Neuronal stem cell (in vitro differentiated cells): ENCODE measurements at places on chromosomes 7 and 10.

GRCh38 chr7:120168066-120168465 is 104.9 kb upstream of the KCND2 start:
- H3K27me3 ChIP-seq = no peaks in the 10 kb centered on the region
- no peak for DNase-seq
- no peaks in the 10 kb centered on the region for H3K4me1 ChIP-seq
- no peak overlapping the region for H3K4me3 ChIP-seq
- H3K27ac ChIP-seq = no peak overlapping the region

DNA sequence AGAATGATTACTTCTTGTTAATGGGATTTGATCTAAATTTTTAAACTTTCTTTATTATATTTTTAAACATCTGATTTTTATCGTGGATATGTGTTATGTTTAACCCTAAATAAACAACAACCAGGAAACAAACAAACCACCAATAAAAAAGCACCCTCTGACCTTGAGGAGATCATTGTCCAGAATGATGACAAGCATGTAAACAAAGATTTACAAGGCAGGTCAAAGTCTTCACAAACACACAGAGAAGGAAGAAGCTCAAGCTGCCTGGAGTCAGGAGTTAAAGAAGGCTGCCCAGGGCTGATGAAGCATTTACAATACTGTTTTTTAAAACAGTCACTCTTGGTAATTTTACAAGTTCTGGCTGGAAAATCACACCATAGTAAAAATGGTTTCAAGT is 31.0 kb upstream of the EGFR start:
- H3K4me3 ChIP-seq = no peak overlapping the region
- no peak overlapping the region for H3K27ac ChIP-seq
- DNase-seq = no peak

- no peak overlapping the region for H3K27ac ChIP-seq
- H3K4me3 ChIP-seq = no peak overlapping the region
- H3K4me1 ChIP-seq = peaks cover 6% of the 10 kb centered on the region
- no peaks in the 10 kb centered on the region for H3K36me3 ChIP-seq
- DNase-seq = no peak
- H3K27me3 ChIP-seq = no peaks in the 10 kb centered on the region
Measured at GRCh38 chr10:119268871-119269506, 61.6 kb downstream of the GRK5 start.

GRCh38 chr7:120843109-120843508 is 14.8 kb downstream of the TSPAN12 start:
- DNase-seq = no peak
- peaks cover 56% of the 10 kb centered on the region for H3K36me3 ChIP-seq

DNA sequence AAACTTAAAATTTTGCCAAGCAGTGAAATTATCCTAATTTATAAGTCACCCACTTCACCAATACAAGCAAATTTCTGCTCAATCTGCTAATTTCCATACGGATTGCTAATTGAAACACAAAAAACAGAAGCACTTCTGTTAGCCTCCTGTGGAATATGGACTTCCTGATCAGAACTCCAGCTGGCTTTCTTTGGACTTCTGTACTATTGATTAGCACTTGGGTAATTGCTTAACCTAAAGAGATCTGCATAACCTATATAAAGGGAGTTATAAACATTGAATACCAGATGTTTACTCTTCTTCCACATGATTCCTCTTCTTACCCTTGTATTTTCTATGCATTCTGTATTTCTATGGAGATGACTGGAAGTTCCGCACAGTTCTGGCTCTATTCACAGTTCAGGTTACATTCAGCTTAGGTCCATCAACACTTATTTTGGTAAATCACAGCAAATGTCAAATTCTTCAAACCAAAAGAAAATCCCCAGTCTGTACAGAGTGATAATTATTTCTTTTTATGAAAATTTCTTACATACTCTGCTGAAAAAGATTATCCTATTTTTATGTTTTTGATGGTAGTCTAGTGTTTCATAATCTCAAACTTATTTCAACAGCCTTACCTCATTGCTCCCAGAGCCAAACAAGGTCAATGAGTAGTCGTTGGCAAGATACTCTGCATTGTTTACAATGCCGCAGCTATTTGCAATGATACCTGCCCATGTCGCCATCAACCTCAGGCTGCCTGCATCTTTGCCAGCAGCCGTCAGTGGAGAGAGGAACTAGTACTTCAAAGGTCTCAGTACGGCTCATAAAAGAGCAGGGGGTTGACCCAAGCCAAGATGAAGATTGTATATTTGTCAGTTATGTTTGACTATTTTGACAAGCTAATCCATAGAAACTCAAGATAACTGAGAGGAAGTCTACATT is 225.6 kb downstream of the AHR start:
- H3K4me1 ChIP-seq = no peaks in the 10 kb centered on the region
- no peak for DNase-seq
- no peaks in the 10 kb centered on the region for H3K36me3 ChIP-seq

DNA sequence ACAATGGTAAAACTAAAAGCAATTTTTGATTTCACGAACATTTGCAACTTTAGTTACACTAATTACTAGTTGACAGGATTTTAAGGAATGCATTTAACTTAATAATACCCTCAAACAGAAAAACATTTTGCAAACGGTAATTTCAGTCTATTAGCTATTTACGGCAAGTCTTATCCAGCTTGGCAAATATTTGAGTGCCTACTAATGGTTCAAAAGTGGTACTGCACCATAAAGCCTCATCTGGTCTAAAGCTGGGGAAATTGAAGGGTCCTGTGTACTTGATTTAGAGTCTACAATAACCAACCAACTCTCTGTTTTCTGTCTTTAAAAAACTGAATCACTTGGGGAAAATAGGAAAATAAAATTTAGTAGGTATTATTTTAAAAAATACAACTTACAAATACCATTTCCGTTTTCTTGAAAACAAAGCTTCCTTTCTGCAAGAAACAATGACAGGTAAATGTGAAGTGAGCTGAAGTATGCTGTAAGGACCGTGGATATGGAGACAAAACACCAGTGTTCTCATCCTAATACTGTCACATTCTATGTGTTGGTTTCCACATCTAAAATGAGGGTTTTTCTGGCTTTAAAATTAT is 142.3 kb downstream of the VPS50 start:
- H3K4me1 ChIP-seq = no peaks in the 10 kb centered on the region
- H3K27me3 ChIP-seq = no peaks in the 10 kb centered on the region
- no peak overlapping the region for H3K27ac ChIP-seq

DNA sequence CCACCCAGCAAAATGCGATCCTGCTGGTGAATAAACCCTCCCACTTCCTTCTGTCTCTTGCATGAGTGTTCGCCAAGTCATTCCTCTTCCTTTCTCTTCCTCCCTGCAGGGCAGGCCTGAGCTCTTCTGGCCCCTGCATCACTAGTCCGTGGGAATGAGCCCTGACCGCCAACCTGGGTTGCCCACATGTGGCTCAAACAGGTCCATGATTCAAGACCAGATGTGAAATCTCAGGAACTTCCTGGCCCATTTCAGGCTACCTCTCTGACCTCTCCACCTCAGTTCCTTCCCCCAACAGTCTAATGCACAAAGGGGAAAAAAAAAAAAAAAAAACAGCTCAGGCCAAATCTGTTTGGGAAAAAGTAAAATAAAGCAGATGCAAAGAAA is 5.4 kb upstream of the YWHAG start:
- peak overlapping the region; percentile 64 for H3K27ac ChIP-seq
- no peaks in the 10 kb centered on the region for H3K36me3 ChIP-seq
- H3K27me3 ChIP-seq = no peaks in the 10 kb centered on the region
- no peak overlapping the region for H3K4me3 ChIP-seq
- peaks cover 13% of the 10 kb centered on the region for H3K4me1 ChIP-seq
- no peak for DNase-seq

GRCh38 chr10:128066870-128067382 is 59.3 kb downstream of the MKI67 start:
- no peak for DNase-seq
- H3K36me3 ChIP-seq = peaks cover 6% of the 10 kb centered on the region
- peak overlapping the region; percentile 28 for H3K4me3 ChIP-seq
- H3K27me3 ChIP-seq = peaks cover 3% of the 10 kb centered on the region
- H3K4me1 ChIP-seq = peaks cover 22% of the 10 kb centered on the region

DNA sequence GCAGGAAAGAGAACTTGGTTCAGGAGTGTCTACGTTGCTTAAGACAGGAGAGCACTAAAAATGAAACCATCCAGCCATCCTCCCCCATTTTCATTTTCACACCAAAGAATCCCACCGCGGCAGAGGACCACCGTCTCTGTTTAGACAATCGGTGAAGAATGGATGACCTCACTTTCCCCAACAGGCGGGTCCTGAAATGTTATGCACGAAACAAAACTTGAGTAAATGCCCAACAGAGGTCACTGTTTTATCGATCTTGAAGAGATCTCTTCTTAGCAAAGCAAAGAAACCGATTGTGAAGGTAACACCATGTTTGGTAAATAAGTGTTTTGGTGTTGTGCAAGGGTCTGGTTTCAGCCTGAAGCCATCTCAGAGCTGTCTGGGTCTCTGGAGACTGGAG is 1.4 kb upstream of the IL6 start:
- H3K4me1 ChIP-seq = peaks cover 4% of the 10 kb centered on the region
- no peak for DNase-seq
- H3K4me3 ChIP-seq = no peak overlapping the region
- H3K27me3 ChIP-seq = no peaks in the 10 kb centered on the region

GRCh38 chr10:29576681-29577080 is 58.1 kb downstream of the SVIL start:
- DNase-seq = no peak
- H3K4me3 ChIP-seq = no peak overlapping the region
- peaks cover 2% of the 10 kb centered on the region for H3K36me3 ChIP-seq
- no peaks in the 10 kb centered on the region for H3K4me1 ChIP-seq

DNA sequence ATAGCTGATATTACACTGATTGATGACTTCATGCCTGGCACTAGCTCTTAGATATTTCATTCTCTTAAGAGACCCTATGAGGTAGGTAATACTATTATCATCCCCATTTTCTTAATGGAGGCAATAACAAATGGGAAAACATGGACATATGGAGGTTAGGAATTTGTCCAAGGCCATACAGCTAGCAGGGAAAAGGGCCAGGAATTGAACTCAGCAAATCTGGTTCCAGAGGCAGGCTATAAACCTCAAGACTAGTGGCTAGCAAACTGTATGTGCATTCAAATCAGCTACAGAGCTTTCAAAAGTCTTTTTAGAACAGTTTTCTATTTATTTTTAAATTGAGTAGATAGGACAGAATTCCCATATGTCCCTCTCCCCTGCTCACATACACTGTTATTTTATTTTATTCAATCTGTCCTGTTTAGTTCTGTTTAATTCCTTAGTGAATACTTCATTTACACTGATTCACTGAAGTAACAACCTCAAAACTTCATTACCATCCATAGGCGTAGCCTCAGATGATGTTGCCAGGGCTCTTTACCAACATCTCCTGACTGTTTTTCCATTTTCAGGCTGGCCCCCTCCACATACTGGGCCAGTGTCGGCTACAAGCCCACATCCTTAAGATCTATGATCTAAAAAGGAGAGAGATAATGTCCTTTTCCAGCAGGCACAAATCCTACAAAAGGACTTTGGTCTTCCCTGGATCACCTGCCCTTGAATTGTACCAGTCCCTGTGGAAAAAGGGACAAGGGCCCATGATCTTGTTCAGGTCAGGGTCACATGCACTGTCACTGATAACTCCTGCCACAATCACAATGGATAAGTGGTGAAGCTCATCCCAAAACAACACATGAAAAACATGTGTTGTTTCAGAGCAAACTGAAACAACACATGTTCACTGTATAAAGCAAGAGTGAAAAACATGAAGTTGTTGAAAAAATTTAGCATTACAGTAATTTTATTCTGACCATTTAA is 15.9 kb downstream of the FAM24B start:
- no peaks in the 10 kb centered on the region for H3K36me3 ChIP-seq
- no peaks in the 10 kb centered on the region for H3K27me3 ChIP-seq
- H3K4me3 ChIP-seq = no peak overlapping the region
- DNase-seq = no peak
- H3K4me1 ChIP-seq = peaks cover 1% of the 10 kb centered on the region

- no peaks in the 10 kb centered on the region for H3K36me3 ChIP-seq
- peaks cover 16% of the 10 kb centered on the region for H3K4me1 ChIP-seq
- no peak overlapping the region for H3K4me3 ChIP-seq
- H3K27ac ChIP-seq = no peak overlapping the region
- H3K27me3 ChIP-seq = no peaks in the 10 kb centered on the region
Measured at GRCh38 chr10:103757531-103758293, 97.7 kb downstream of the SH3PXD2A start.

DNA sequence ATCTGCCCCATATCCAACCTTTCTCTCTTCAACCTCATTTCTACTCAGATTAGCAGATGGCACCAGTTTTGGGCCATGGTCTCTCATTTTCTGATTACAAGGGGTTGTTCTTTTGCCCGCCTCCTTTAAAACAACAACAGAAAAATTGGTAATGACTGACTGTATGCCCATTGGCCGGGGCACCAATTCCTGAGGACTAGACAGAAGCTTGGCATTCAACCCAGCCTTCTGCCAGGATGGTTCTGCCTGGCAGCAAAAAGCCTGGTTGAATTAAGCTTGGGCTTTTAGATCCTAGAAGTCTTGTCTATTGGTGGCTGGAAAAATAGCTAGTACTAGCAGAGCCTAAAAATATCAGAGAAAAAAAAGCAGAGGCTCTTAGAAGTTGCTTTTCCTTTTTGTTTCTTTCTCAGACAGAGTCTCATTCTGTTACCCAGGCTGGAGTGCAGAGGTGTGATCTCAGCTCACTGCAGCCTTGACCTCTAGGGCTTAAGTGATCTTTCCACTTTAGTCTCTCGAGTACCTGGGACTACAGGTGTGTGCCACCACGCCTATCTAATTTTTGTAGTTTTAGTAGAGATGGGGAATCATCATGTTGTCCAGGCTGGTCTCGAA is 402.6 kb downstream of the AUTS2 start:
- H3K36me3 ChIP-seq = no peaks in the 10 kb centered on the region
- no peak overlapping the region for H3K4me3 ChIP-seq
- DNase-seq = no peak
- H3K27me3 ChIP-seq = no peaks in the 10 kb centered on the region

- H3K4me3 ChIP-seq = no peak overlapping the region
- DNase-seq = no peak
- H3K27ac ChIP-seq = no peak overlapping the region
- H3K4me1 ChIP-seq = no peaks in the 10 kb centered on the region
Measured at GRCh38 chr10:70575486-70575873, 27.1 kb downstream of the PRF1 start.

- H3K4me1 ChIP-seq = peaks cover 22% of the 10 kb centered on the region
- H3K27ac ChIP-seq = no peak overlapping the region
- no peak overlapping the region for H3K4me3 ChIP-seq
Measured at GRCh38 chr10:118592675-118593330, 2.6 kb downstream of the PRLHR start.

DNA sequence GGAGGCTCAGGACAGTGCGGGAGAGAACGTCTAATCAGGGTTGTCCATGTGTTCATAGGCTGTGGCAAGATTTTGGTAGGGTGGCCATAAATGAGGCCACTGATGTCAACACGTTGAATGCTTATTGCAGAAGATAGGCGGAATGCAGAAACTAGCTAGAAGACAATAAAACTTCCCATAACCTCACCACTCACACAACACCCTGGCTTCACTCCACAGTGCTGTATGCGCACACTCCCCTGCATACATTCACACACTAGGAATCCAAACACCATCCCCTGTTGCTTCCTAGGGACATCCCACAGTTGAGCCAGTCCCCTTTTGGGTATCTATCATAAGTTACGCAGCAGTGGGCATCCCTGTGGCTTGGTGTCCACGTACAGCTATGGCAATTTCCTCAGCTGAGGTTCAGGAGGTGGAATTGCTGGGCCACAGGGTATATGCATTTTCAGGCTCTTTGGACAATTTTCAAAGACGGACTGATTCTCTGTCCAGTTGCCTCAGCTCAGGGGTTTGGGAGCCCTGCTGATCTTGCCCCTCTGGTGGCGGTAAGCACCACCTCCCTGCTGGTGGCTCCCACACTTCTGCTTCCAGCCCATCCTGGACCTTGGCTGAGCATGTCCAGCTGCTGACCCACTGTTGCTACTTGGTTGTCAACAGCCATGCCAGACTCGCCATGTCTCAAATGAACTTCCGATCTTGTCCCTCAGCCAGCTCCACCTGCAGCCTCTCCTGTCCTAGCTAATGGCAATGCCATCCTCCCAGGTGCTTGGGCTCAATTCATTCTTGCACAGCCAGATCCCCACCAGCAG is 36.4 kb downstream of the CDH23 start:
- no peak overlapping the region for H3K4me3 ChIP-seq
- no peaks in the 10 kb centered on the region for H3K27me3 ChIP-seq
- H3K36me3 ChIP-seq = no peaks in the 10 kb centered on the region
